ENCODE measurements at places on chromosomes 2 and 18.

DNA sequence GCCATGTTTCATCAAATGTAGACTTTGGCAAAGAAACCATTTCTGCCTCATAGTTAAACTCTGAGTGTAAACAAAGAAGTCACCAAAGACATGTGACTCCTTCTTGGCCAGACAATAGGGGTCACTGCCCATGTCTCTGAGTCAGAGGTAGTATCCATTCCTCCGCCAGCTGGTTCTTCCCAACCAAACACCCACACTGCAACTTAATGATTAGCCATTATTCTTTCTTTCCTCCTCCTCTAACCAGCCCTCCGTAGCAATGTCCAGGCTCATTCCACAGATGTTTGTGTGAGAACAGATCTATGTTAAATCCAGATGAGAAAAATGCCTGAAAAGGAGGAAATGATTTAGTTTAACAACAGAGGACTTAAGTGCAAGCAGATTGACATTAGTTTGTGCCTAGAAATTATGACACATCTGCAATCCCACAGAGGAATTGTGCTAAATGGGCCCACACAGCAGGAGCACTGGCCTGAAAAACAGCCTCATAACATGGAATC lies 127.9 kb upstream of the SH3BP4 start:
- DNase-seq, result no peak

GRCh38 chr2:43083710-43084698 lies 142.4 kb downstream of the ZFP36L2 start:
- peak; percentile 48 for DNase-seq

- no peak for DNase-seq
These were observed 71.1 kb downstream of the DSC3 start for GRCh38 chr18:30971338-30971956.

GRCh38 chr2:235347691-235348090 lies 146.2 kb upstream of the AGAP1 start:
- DNase-seq, result no peak

DNA sequence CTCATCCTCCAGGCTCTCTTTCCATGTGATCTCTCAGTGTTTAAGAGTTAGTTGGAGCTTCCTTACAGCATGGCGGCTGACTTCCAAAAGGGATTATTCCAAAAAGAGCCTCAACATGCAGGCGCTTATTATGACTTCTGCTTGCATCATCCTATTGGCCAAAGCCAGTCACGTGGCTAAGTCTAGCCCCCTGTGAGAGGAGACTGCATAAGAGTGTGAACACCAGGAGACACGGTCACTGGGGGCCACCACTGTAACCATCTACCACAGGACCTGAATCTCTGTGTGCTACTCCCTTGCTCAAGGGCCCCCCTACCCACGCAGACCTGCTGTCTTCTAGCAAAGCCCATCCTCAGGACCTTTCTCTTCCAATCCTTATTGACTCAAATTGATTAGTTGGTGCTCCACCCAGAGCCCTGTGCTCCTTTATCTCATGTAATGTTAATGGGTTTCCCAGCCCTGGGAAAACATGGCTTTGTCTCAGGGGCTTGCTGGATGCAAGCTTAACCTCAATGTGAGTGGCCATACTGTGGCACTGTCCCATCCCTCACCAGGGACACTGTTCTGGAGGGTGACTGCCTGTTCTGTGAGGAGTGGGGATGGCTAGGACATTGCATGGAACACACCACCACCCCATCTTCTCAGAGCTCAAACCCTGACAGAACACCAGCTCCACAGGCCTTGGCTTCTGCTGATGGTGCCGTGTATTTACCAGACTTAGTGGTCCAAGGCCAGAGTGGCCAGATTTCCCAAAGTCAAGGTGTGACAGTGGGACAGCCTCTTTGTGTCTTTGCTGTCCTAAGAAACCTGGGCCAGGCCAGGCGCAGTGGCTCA lies 4.2 kb downstream of the IL1RN start:
- DNase-seq, result no peak

DNA sequence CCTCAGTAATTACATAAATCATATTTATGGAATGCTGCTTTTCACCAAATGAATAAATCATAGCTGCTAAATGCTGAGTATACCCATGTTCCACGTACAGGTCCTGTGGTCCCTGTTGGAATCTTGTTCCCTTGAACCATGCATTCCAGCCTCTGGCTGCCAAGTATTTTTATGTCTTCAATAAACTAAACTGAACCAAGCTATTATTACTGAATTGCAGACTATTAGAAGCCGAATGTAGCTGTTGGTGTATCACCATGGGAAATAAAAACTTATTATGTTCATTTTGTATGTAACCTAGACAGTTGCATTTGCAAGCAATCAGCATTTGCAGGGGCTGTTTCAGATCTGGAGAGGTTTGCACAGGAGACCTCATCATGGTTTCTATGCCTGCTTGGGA lies 362.4 kb downstream of the ADCYAP1 start:
- DNase-seq, result no peak

- DNase-seq, result no peak
These were observed 33.5 kb upstream of the CCDC93 start for GRCh38 chr2:118047380-118047826.

GRCh38 chr2:80869858-80870438 lies 565.4 kb upstream of the LRRTM1 start:
- no peak for DNase-seq

- DNase-seq, result no peak
These were observed 136.7 kb downstream of the NFATC1 start for GRCh38 chr18:79532313-79533007.

DNA sequence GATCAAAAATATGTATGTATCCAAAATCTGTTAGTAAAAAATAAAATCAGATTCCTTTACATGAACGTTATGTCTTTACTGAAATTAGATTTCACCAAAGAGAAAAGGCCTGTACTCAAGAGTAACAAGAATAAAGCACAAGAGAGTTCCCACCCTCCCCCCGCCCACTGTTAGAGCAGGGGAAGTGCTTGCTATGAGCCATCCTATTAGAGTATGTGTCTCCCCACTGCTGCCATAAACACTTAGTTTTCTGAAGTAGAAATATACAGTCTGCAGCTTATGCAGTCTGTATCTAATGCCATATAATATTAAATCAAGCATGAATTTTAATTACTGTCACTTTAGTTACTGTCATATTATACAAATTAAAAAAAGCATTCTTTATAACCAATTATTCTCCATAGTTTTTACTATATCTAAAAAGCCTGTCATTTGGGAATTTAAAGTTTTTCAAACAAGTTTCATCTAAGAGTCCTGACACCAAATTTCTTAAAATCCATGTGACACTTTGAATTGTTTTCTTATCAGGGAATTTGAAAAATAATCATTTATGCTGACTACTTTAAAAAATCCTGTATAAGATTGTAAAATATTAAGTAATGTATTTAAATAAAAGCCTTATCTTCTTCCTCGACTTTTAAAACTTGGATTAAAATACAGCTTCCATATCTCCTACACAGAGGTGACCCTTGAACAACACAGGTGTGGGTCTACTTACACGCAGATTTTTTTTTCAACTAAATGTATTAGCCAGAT lies 51.8 kb upstream of the GPR75 start:
- DNase-seq, result no peak

DNA sequence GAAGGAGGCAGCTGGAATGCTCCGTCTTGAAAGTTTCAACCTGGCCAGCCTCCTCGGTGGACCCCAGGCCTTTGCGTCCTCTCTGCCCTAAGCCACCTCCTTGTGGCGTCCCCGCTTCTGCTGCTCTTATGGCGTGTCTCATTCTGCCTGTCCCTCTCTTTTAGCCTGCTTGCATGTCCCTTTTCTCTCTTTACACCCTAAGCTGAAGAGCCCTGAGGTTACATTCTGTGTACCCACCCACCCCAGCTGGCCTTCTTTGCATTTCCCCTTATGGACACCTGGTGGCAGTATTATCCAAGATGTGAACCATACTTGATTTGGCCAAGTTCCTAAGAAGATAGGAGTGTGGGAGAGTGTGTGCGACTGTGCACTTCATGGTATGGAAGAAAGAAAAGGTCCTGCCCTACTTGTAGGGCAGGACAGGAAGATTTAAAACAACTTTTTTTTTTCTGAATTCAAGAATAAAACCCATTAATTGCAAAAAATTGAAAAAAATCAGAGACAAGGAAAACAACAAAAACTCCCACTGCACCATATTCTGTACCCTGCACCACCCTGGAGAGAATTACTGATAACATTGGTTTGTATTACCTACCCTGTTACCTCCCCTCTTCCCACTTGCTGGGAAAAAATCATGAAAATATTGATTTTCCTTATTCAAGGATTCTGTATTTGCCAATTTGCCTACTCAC lies 77.4 kb downstream of the DYSF start:
- no peak for DNase-seq

- no peak for DNase-seq
These were observed 325.4 kb downstream of the ZNF804A start for GRCh38 chr2:184923751-184924150.

GRCh38 chr2:33015421-33016142 lies 68.8 kb downstream of the LTBP1 start:
- no peak for DNase-seq

GRCh38 chr2:14516844-14517243 lies 115.7 kb upstream of the LRATD1 start:
- DNase-seq, result no peak

DNA sequence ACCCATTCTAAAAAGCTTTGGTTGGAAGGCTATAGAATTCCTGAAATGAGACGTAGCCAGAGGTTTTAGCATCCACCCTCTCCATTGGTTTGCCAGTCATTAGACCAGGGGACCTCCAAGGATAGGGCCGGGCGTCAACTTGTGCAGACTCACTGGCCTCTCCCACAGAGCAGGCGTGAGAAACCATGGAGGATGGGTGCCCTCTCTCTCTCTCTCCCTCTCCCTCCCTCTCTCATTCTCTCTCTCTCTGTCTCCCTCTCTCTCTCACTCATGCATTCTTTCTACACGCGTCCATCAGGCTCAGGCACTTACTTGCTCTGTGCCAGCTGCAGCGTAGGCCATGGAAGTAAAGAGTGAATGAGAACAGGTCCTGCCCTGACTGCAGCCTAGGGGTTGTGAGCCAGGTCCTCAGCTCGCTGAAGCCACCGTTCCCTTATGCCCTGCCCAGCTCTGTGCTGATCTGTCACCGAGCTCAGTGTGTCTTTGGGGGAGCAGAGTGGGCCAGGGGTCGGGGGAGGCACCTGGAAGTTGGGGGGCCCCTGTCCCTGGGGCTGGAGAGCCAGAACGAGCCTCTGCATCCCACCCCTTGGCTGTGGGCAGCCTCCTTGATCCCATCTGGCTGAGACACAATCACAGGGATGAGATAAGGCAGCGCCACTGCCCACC lies 304.4 kb upstream of the HS6ST1 start:
- peak; percentile 70 for DNase-seq

- no peak for DNase-seq
These were observed 198.7 kb downstream of the PTGR3 start for GRCh38 chr18:75010278-75010677.

GRCh38 chr2:16197504-16198147 lies 257.3 kb downstream of the MYCN start:
- DNase-seq, result no peak

DNA sequence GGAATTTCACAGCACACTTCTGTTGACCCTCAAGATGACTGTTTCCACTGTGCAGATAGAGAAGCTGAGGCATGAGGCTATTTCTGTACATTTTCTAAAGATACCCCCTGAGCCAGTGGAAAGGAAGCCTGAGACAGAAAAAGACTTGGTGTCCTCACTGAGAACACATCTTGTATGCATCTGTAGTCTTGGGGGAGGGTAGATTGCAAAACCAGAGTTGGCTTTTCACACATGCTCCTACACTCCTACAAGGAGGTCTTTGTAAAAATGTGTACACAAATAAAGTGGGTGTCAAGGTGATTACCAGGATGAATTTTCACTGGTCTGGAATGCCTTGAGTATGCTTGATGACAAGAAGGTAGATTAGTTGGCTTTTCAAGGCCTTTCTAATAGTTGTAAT lies 98.0 kb downstream of the KCTD18 start:
- no peak for DNase-seq

DNA sequence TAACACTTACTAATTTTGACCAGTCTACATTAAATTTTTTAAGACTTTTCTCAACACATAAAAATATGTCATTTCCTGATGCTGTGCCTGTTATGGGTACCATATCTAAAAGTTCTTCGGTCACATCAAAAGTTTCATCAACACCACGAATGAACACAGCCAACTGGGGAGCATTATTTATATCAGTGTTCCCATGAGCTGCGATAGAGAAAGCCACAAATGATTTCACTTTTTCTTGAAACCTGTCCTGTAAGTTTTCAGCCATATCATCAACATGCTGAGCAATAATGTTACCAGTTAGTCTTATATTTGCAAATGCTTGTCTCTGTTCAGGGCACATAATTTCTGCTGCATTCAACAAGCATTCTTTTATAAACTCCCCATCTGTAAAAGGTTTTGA lies 30.4 kb upstream of the NCL start:
- no peak for DNase-seq

Measured in posterior cingulate gyrus (tissue), 11 donors.